Peyer's patch (tissue), 4 donors: ENCODE measurements at places on chromosomes 7 and 10. TPM values are rescaled to one million over a fixed set of nuclear protein-coding genes. Genes with fewer than 3 reads are reported as not detected.
A peak's percentile ranks its signal among the peaks of the same experiment; 100 is the strongest.

GRCh38 chr10:79547973-79548372, 12.2 kb downstream of the SFTPA2 start:
- no peak for DNase-seq

GRCh38 chr7:12111422-12112405, 99.4 kb upstream of the TMEM106B start:
- no peak for DNase-seq

DNA sequence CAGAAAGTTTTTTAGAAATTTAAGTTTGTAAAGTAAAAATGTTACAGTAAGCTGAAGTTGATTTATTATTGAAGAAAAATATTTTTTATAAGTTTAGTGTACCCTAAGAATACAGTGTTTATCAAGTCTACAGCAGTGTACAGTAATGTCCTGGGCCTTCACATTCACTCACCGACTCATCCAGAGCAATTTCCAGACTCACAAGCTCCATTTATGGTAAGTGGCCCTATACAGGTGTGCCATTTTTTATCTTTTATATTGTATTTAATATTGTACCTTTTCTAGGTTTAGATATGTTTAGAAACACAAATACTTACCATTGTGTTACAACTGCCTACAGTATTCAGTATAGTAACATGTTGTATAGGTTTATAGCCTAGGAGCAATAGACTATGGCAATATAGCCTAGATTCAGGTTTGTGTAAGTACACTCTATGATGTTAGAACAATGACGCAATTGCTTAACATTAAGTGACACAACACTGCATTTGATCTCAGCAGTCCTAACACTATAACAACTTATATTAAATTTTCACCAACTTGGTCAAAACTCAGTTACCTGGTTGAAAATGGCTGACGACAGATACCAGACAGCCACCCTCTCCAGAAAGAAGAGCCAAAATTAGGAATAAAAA, 45.7 kb downstream of the HIBADH start:
- DNase-seq = no peak

The SFTPA1 gene
- total RNA-seq = not detected

The KIAA1217 gene
- total RNA-seq = 56.2 TPM

The PRKCQ gene
- 1.8 TPM for total RNA-seq

DNA sequence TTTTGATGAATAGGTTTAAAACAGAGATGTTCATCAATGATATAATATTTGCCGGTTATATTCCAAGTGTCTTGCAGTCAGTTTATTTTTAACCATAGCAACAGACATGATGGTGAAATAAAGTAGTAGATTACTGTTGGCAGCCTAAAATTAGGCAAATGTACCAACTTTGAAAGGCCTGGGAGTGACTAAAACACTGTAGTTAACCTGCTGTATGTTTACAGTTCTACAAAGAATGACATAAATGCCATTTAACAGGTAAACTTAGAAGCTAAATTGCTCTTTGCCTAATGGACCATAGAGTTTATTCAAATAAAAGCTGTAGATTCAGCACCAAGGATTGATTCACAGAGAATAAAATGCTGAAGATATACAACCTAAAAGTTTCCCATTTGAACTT, 64.1 kb downstream of the PHTF2 start:
- no peak for DNase-seq

The TMEM176B gene
- 394 TPM for total RNA-seq

- no peak for DNase-seq
These were observed 167.8 kb upstream of the ASAH2 start for GRCh38 chr10:50419091-50419490.

GRCh38 chr7:47102331-47102841, 479.5 kb downstream of the TNS3 start:
- no peak for DNase-seq

The INMT gene
- 3.2 TPM for total RNA-seq

DNA sequence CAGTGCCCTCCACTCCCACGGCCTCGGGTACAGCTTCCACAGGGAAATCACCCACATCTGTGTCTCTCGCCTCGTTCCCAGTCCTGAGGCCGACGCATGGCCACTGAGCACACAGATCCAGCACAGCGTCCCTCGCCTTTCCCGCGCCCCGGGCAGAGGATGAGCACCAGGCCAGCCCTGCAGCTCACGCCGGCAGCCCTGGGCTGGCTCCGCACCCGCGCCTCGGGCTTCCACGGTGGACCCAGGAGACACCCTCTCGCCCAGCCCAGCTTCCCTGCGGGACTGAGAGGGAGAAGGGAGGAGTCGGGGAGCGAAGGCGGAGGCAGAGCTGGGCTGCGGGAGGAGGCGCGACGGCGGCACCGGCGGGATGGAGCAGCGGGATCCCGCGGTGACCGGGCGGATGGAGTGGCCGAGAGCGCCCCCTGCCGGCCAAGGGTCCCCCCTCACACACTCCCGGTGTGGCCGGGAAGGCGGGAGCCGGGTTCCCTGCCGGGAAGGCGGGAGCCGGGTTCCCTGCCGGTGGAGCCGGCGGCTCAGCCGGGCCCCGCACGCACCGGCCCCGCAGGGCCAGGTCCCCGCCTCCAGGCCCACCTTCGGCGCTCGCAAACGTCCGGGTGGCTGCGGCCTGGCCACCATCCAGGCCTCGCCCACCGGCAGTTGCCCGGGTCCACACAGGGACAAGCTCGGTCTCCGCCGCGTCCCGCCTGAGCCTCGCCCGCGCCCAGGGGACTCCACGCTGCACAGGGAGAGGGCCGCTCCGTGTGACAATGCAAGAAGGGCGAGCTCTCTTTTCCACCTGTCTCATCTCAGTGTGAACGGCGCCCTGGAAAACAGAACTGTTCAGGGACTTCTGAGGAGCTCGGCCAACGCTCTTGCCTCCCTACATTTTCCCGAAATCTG, 110.3 kb upstream of the LANCL2 start:
- peak; percentile 89 for DNase-seq

GRCh38 chr10:3811291-3811870, 26.4 kb upstream of the KLF6 start:
- DNase-seq = peak; percentile 61

DNA sequence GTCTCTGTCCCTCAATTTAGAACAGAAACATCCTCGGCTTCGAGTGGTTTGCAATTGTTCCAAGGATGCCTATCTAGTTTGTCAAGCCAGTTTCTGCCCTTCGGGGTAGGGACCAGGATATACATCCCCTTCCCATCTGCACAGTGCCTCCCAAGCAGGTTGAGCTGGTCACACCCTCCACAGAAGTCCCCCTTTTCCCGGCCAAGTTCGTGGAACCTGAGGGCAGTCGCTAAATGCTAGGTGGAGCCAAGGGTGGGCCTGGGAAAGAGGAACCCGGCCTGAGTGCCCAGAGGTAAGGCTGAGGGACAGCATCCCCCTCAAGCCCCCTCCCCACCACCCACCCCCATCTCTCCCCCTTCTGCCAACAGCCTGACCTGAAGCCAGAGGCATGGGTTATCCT, 62.4 kb upstream of the NANOS1 start:
- no peak for DNase-seq

GRCh38 chr10:60828489-60828852, 50.2 kb downstream of the CDK1 start:
- no peak for DNase-seq

DNA sequence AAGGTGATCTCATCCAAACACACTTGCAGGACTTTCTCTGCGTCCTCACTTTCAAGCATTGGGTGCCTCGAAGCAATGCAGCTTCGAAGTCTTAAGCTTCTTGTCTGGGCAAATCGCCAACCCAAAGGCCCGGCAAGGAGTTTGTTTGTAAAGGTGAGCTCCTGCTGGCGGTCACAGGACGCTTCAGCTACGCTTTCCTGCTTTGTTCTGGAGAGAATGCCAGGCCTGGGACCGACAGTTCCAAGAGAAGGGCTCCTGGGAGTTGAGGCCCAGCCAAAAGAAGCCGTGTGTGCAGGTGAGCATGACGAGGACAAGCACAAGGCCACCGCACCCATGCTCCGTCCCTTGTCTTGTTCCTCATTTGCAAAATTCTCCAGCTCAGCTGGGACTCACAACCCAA, 106.6 kb upstream of the DOCK1 start:
- no peak for DNase-seq

DNA sequence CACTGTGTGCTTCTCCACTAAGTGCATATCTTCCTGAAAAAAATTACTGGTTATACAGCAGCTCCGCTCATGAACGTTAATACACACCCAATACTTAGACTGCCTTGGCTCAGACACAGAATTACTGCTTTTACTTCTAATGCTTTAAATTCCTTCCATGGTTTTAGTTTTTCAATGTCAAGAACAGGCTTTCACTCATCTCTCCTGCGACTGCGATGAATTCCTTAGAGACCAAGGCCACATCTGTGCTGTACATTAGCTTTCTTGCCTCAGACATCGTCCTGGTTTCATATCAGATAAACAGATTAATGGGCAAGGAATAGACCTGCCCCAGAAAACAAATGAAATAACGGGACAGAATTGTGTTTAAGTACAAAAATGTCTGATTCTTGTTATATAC, 120.2 kb downstream of the CYP26A1 start:
- no peak for DNase-seq
